ENCODE measurements at places on chromosomes 2 and 18.

GRCh38 chr2:102391565-102391964, 31.4 kb upstream of the IL18RAP start:
- DNase-seq = no peak

- peak; percentile 55 for DNase-seq
These were observed 65.3 kb downstream of the STAT1 start for GRCh38 chr2:190948671-190949070.

- no peak for DNase-seq
These were observed 129.2 kb downstream of the BCL11A start for GRCh38 chr2:60424233-60424632.

DNA sequence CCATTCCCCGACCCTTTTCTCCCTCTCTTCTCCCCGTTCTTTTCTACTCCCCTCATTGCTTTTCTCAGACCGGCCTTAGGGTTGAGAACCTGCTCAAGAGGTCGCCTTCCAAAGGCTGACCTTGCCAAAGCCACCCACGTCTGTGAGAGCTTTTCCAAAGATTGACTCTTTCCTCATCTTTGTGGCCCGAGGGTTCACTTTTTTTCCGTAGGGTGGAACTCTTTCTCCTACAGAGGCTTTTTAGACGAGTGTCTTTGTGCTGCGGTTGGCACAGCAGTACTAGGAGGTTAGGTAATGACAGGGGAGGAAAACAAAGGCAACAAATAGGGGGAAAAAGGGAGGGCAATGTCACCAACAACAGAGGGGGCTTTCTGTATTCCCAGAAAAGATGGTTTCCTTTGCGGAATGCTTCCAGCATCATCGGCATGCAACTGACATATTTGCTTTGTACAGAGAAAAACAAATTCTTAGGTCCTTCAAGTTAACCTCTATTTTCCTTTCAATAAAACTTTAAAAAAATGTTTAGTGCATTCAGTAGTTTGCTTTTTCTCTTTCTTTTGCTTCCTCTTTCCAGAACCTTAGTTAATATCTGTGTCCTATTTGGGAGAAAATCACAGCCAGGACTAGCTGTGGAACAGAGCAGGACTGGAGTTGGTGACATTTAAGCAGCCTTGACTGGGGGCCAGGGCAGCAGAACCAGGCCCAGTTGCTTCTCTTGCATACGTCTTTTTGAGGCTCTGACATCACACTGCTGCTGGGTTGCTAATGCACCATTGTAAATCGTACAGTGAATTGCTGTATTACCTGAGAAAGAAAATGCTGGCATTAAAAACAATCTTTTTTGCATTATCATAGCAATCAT, 188.1 kb upstream of the FANCL start:
- no peak for DNase-seq

- DNase-seq = no peak
These were observed 83.6 kb downstream of the CCDC138 start for GRCh38 chr2:108870069-108870644.

DNA sequence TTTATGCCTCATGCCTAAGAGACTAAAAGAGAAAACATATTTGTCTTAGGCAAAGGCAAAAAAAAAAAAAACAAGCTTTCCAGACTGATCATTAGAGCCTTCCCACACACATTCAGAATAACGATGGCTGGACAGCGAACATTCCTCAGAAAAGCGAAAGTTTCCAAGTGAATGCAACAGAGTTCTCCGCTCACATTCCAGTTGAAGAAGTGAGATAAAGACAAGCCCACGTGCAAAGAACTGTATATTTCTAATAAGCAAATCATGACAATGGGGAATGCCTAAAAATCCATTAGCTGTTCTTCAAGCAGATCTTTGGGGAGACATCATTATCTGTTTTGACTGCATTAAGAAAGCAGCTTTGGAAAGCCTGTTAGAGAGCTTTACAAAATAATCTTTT, 347.9 kb downstream of the METTL4 start:
- DNase-seq = peak; percentile 15

- no peak for DNase-seq
These were observed 2.2 kb downstream of the SPATS2L start for GRCh38 chr2:200308546-200309295.

GRCh38 chr2:112050316-112050715, 4.8 kb upstream of the TMEM87B start:
- no peak for DNase-seq

- no peak for DNase-seq
These were observed 688.0 kb upstream of the ZEB2 start for GRCh38 chr2:145207884-145208283.

- no peak for DNase-seq
These were observed 199.7 kb upstream of the SLC14A2 start for GRCh38 chr18:45415614-45416013.

GRCh38 chr2:136162438-136162837, 44.5 kb upstream of the CXCR4 start:
- no peak for DNase-seq

- no peak for DNase-seq
These were observed 178.0 kb downstream of the BABAM2 start for GRCh38 chr2:28068527-28068926.

DNA sequence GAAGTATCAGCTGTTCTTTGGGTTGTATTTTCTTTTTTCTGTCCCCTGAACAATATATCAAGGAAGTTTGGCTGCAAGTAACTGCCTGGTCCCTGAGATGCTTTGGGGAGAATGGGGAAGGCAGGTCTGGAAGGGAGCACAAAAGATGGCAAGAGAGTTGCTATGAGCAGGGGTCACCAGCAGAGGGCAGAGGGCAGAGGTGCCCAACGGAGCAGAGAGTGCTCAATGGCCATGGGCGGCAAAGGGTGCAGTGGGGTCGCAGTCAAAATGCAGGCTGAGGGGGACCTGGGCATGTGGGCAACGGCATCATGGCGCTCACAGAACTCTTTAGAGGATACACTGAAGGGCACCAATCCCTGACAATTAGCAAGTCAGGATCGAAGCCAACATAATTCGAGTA, 107.7 kb upstream of the ATP8B1 start:
- no peak for DNase-seq

DNA sequence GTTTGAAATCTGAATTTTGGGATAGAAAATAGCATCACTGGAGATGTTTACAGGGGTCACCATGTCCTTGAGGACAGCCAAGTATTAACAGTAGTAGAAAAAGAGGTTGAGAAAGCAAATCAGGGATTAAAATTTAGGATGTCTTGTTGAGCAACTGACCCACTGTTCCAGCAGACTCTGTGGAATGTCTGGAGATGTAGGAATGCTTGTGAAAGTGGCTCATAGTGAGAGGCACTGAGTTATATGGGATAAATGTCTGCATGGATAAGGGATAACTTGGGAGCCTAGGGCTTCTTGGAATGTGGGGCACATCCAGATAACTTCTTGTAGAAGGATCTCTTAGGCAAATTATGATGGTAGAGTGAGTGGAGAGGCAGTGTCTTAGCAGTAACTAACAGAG, 495.0 kb downstream of the TMX3 start:
- peak; percentile 79 for DNase-seq

- no peak for DNase-seq
These were observed 279.0 kb upstream of the STON1 start for GRCh38 chr2:48250943-48251342.

- no peak for DNase-seq
These were observed 1.3 kb upstream of the TLX2 start for GRCh38 chr2:74512744-74513604.

DNA sequence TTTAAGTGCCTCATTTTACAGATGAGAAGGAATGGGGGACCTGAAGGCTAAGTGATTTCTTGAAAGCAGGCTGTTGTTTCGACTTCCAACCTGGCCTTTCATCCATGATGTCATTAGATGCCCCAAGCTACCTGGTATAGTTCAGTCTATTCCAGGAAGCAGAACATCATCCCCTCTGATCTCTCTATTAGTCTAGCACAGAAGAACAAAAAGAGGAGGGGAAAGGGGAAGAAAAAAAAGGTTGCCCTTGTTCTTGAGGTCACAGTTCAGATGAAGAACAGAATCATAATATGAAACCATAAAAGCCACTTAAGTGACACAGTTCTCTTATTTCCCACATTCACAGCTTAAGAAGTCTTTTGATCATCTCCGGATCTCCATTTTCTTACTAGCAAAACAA, 386.2 kb upstream of the HNRNPA3 start:
- no peak for DNase-seq

GRCh38 chr18:79695269-79695668, 15.7 kb downstream of the CTDP1 start:
- DNase-seq = peak; percentile 14

DNA sequence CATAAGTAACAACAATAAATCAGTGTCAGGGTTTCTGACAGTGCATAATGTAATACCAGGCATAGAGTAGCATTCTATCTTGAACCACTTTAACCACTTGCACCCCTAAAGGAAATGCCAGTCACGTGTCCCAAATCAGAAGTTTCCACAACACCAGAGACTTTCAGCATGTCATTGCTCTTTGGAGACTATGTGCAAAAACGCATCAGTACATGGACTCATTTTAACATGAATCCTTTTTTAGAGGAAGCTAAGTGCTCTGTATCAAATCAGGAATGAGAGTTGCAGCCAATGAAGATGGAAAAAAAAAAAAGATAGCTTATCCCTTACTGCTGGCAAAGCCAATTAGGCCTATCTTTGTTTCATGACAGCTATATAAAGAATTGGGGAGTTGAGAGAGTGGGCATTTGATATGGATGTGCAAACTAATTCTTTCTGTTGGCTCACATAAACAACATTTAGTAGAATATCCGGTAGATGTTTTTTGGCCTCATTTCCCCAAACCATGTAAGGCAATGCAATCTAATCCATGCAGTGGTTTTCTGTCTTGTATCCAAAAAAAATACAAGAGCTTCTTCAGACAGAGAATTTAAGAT, 353.1 kb downstream of the IRS1 start:
- peak; percentile 85 for DNase-seq

DNA sequence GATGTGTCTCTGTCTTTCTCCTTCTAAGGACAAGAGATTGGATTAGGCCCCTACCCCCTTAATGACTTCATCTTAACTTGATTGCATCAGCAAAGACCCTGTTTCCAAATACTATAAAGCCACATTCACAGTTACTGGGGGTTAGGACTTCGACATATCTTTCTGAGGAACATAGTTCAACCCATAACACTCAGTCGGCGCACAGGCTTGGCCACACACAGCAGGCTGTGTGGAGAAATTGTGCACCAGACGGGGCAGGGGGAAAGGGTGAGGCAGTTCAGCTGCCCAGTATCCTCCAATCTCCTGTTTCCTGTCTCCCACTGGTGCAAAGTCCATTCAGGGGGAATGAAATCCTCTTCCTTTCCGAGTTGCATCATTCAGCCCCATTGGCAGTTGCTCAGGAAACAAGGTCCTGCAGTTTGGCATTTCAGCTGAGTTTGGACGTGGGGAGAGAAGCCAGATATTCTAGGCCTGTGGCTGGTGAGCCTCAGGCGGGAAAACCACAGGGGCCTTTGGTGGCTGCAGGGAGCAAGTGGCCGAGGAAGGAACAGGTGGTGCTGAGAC, 9.4 kb upstream of the RAPGEF4 start:
- peak; percentile 11 for DNase-seq

GRCh38 chr2:156346731-156347130, 14.2 kb upstream of the NR4A2 start:
- no peak for DNase-seq

- DNase-seq = no peak
These were observed 53.4 kb upstream of the LINC00305 start for GRCh38 chr18:64202210-64202836.

- no peak for DNase-seq
These were observed 49.3 kb downstream of the CD226 start for GRCh38 chr18:69898241-69898861.

GRCh38 chr2:120079647-120080046, 66.8 kb downstream of the EPB41L5 start:
- no peak for DNase-seq

GRCh38 chr2:85538507-85539360, at the start of gene MAT2A:
Gene MAT2A, plus strand, starts transcription at chr2:85539168. Its CDS starts 120 bp downstream, at chr2:85539288.
- peak; percentile 93 for DNase-seq

DNA sequence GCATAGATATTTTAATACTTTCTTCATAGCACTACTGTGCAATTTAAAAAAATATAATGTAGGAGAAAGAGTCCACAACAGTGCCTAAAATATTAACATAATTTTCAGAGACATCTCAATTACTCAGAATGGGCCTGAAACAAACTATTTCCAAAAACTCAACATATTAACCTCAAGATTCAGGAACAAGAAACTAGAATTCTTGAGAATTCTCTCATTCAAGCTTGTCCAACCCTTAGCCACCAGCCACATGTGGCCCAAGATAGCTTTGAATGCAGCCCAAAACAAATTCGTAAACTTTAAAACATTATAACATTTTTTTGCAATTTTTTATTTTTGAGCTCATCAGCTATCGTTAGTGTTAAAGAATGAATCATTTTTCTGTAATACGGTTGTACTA, 35.2 kb downstream of the LNPK start:
- no peak for DNase-seq

- no peak for DNase-seq
These were observed 11.4 kb downstream of the ID2 start for GRCh38 chr2:8693157-8693821.

- no peak for DNase-seq
These were observed 39.9 kb downstream of the REEP1 start for GRCh38 chr2:86297382-86298147.

GRCh38 chr2:8574196-8575037, 107.4 kb upstream of the ID2 start:
- no peak for DNase-seq

- DNase-seq = no peak
These were observed 24.1 kb upstream of the ZCCHC2 start for GRCh38 chr18:62498616-62499262.

- DNase-seq = no peak
These were observed 793.3 kb downstream of the PLCL1 start for GRCh38 chr2:198597648-198598047.

DNA sequence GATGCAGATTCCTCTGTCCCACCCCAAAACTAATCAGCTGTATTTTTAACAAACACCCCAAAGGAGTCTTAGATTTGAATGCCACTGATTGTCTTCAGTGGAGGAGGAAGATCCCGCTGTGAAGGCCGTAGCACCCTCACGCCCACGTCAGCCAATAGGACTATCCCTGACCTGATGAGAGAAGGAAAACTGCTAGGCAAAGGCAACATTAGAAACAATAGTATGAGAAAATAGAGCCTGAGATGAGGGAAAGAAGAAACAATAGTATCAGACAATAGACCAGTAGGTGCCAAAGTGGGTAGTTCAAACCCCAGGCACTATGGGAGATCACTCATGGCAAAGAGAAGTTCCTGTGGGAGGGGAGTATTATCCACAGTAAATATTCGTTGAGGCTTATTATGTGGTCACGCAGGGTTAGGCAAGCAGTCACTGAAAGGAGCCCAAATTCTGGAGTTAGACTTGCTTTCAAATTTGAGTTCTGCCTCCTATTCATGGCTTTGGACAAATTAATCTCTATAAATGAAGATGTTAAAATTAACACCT, 2.8 kb downstream of the PCBP1 start:
- DNase-seq = no peak

GRCh38 chr2:9178904-9179571, 27.6 kb upstream of the ASAP2 start:
- peak; percentile 67 for DNase-seq

- peak; percentile 30 for DNase-seq
These were observed at the start of gene ADRA2B for GRCh38 chr2:96116424-96116878. Gene ADRA2B, minus strand, starts transcription at chr2:96116571. Its CDS starts 422 bp downstream, at chr2:96116149.

GRCh38 chr2:191462370-191462769, 215.6 kb upstream of the NABP1 start:
- no peak for DNase-seq

- DNase-seq = no peak
These were observed 539.0 kb downstream of the ARHGAP15 start for GRCh38 chr2:143668234-143668633.
